Central memory CD8-positive, alpha-beta T cell (primary cell): ENCODE measurements at places on chromosomes 16 and 17.

DNA sequence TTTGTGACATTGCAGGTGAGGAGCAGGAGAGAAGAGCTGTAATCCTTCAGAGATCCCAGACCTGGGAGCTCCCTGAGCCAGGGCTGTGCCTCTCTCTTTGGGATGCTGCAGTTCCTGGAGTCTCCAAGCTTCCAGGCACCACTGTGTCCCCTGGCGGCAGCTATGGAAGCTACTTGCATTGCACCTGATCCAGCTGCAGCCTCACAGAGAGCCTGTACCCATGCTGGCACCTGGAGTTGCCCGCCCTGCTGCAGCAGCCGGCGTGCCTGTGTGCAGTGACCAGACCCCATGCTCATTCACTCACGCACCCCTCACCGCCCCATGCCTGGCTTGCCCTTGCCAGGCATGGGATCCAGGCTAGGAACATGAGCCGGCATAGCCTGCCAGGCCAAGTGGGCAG, 51.8 kb upstream of the MED9 start:
- DNase-seq: no peak

DNA sequence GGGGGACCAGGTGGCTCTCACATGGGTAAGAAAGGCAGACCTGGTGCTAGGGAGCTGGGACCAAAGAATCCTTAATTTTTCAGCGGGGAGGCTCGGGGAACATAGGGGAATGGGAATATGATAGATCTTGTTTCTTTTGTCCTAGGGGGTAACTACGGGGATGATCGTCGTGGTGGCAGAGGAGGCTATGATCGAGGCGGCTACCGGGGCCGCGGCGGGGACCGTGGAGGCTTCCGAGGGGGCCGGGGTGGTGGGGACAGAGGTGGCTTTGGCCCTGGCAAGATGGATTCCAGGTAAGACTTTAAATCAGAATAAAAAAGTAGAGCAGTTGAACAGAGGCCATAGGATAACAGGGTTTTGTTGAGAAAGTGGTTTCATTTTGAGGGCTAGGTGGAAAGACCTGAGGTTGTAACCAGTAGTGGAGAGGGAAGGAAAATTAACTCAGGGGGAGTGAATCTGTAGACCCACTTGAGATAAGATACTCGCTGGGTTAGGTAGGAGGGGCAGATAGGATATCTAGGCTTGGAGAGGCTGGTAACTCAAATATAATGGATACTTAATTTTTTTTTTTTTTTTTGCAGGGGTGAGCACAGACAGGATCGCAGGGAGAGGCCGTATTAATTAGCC, 11.0 kb downstream of the FUS start:
- DNase-seq: no peak

GRCh38 chr17:10843811-10844210, 5.9 kb upstream of the PIRT start:
- no peak for DNase-seq

DNA sequence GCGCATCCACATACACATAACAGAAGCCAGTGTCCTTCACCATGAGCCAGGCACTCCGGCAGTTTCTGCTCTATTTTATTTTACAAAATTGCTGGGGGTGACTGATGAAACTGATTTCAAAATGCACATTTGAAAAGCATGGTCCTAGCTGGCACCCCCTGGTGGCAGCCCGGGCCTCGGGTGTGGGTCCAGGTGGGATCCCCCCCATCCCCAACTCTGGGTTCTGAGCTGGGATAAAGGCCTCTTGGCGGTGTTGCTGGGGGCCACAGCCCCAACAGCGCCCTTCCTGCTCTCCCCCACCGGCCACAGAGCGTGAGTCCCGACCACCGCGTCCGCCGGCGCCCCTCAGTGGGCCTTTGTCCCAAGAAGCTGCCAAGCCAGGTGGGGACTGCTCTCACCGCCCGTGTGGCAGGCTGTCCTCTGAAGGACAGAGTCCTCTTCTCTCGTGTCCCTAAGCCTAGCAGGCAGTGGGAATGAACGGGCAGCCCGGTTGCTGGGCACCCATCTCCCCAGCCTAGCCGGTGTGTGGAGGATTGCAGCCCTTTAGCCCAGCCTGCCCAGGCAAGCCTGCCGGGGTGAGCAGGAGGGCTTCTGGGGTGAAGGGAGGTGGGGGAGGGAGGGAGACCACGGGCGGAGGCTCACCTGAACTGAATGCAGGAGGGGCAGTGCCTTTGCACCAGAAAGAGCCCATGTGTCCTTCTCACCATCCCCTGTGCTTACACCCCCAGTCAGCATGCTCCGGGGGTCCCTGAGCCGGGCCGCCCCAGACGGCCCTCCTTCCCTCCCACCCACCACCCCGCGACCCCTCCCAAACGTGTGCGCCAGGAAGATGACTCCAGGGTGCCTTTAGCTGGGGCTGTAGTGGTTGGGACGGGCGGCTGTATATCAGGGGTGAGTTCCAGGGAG, 898 bp downstream of the SNAI3 start:
- no peak for DNase-seq

DNA sequence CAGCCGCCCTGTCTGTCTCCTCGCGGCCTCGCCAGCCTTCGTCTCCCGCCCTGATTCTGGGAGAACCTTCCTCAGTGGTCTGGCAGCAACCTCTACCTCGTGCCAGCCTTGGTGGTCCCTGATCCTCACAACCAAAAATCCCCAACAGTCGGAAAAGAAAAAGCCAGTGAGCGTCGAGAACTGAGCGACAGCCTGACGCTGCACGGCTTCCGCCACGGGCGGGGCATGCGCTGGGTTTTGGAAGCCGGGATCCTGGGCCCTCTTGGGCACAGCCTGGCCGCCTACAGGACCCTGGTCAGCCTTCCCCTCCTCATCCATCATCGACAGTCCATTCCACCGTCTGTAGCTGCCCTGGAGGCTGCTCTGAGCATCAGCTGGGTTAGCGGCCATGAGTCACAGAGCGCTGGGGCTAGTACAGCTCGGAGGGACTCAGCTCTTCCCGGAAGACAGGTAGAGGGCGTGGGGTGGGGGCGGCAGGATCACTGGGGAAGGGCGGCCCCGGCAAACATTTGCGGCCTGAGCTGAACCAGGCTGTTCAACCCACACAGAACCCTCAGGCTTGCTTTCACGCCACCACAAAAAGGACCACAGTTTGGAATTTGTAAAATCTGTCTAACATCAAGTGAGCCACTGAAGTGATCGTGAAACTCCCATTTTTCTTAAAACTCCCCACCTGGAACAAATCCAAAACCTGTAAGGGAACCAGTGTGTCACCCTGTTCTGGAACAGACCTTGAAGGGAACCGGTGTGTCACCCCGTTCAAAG, 55.4 kb upstream of the DOC2B start:
- no peak for DNase-seq

DNA sequence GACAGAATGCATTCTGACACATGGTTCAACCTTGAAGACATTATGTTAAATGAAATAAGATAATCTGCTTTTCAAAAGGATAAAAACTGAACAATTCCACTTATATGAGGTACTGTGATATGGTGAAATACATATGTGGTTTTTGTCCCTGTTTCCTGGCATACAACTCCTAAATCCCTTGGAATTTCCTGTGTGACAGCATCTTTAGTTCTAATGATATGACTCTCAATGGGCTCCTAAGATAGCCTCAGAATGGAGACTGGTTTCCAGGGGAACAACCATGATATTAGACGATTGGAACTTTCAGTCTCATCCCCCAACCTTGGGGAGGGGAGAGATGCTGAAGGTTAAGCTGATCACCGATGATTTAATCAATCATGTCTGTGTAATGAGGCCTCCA, 37.7 kb upstream of the PHLPP2 start:
- no peak for DNase-seq

DNA sequence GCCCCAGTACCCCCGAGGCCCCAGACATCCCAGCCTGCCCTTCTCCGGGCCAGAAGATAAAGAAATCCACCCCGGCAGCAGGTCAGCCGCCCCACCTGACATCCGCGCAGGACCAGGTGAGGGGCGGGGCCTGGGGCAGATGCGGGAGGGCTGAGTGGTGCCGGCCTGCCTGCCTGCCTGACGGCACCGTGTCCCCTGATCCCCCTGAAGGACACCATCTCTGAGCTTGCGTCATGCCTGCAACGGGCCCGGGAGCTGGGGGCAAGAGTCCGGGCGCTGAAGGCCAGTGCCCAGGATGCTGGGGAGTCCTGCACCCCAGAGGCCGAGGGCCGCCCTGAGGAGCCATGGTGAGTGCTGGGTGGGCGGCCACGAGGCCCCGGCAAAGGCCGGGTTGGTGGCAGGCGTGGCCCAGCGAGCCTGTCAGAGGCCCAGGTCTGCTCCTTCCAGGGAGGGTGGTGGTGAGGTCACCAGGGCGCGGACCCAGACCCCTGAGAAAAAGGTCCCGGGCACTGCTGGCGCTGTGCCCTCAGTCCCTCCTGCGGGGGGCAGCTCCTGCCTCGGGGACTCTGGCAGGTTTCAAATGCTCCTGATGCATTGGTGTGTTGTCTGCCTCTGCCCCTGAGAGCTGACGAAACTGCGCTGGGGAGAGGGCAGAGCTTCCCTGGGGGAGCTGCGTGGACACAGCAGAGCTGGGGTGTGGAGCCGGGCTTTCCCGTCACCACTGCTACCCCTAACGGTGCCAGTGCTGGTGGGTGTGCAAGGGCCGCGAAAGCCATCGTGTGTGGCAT, 1.2 kb downstream of the CDT1 start:
- no peak for DNase-seq

- DNase-seq: no peak
Observed at GRCh38 chr17:82031885-82032627, 578 bp downstream of the RAC3 start.

- no peak for DNase-seq
Observed at GRCh38 chr17:40307001-40307730, 1.8 kb upstream of the RARA start.

DNA sequence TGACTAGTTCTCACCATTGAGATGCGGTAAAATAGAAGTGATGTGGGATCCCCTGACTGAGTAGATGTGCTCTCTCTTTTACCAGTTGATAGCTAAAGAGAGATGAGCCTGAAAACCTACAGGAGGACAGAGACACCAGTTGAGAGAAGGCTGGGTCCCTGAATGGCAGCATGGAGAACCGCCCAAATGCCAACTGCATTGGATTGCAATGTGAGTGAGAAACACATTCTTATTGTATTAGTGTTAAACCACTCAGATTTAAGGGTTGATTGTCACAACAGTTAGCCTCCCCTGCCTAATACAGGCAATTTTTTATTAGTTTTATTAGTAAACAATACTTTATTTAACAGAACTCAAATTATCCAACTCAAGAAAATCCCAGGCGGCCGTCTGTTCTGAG, 61.2 kb downstream of the SPACA3 start:
- no peak for DNase-seq

DNA sequence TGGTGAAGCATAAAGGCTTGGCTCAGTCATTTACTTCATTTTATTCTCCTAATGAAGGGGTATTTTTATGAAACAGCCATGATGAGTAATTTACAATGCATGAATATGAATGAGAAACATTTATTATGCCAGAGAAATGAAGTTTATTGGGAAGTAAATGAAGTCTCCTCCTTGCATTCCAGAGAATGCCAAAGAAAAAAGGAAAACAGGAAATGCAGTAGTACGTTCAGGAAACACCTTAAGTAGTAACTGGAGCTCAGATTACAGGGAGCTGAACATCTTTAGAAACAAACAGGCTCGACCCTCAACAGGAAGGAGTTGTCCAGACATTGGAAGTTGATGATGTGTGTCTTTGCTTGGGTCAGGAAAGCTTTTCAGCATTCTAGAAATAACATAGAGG, 4.6 kb downstream of the KRT34 start:
- no peak for DNase-seq

DNA sequence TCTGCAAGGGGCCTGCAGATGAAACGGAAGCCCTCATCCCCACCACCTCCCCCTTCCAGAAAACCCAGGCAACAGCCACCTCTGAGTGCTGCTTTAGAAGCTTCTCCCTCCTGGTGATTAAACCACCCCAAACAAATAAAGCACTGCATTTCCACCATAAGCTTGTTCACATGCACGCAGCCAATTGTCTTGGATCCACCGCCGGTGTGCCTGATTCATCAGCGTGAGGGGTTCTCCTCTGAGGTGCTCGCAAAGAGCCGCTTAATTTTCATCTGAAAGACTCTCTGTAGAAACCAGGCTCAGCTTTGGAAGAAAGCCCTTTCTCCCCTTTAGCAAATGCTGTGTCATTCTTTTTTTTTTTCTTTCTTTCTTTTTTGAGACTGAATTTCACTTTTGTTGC, 155.2 kb upstream of the EEF2KMT start:
- DNase-seq: no peak

DNA sequence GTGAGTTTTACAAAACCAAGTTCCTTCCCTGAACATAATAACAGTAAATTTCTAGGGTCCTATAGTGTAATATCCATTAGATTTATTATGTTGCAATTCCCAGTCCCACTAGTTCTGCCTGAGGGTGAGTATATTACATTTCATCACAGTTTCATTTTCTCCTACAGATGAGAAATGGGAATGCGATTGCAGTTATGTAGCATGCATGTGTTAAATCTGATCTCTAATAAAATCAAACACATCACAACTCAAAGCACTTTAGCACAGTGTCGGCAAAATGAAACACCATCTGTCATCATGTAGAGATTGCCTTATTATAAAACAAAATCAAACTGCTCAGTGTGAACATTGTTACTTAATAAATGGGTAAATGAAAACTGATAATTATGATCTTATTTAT, 180.5 kb upstream of the TOX3 start:
- no peak for DNase-seq

DNA sequence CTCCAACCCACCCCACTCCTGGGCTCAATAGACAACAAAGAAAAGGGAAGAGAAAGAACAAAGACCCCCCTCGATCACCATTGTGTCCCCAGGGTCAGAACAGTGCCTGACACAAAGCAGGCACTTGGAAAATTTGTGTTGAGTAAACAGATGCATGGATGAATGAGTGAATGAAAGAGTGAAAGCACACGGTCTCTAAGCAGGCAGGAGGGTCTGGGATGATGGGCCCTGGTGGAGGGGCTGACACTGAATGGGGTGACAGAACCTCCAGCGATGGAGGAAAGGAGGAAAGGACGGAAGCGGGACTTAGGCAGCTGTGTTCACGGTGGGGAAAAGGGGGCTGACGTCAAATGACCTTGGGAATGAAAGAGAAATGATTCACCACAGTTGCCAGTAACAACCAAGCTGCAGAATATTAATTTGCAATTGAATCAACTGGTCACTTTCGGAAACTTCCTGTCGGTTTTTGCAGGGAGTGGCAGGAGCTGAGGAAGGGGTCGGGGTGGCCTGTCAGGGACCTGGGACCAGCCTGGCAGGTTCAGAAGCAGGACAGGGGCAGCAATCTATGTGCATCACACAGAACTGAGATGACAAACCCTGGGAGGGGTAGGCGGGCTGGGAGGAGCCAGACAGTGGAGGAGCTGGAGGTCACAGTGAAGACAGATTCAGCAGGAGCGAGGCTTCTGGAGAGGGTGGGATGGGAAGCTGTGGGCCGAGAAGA, 6.7 kb upstream of the GAST start:
- DNase-seq: no peak

DNA sequence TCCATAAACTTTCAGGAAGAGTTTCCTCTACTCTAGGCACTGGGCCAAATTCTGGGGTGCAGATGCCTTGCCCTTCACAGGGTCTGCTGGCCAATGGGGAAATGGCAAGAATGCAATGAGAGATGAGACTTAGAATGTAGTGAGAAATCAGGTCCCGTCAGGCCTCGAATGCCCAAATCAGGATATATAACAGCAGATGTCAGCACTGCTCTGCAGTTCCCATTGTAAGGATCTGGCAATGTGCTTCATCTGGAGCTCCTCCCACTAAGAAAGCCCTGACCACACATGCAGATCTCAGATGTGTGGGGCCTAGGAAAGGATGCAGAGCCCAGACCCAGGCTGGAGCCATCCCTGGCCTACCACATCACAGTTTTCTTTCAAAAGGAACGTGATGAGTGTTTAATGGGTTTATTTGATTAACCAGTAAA, 13.9 kb upstream of the LPCAT2 start:
- DNase-seq: no peak

GRCh38 chr16:21598701-21599121, 666 bp upstream of the METTL9 start:
- DNase-seq: no peak
